ENCODE measurements at places on chromosomes 2 and 18.

- DNase-seq: no peak
Measured at GRCh38 chr2:84071050-84071449, 388.0 kb downstream of the SUCLG1 start.

GRCh38 chr18:21327101-21327500 is 85.1 kb downstream of the GREB1L start:
- no peak for DNase-seq

GRCh38 chr2:149625671-149626070 is 38.1 kb upstream of the MMADHC start:
- no peak for DNase-seq

DNA sequence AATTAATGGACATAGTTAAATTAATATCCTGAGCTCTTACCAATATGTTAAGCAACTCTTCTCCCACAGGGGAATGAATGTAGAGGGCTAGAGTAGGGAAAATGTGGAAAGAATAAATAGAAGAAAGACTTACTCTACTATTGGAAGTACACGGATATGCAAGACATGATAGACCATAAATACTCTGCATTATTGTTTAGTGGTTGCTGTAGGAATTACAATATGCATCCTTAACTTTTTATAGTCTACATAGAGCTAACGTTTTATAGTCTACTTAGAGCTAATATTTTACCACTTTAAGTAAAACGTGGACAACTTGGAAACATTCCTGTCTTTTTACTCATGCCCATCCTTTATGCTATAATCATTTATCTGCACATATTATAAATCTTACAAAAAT is 163.8 kb upstream of the GALNT5 start:
- no peak for DNase-seq

- DNase-seq: no peak
Measured at GRCh38 chr2:138853761-138854160, 73.6 kb upstream of the NXPH2 start.

- peak; percentile 41 for DNase-seq
Measured at GRCh38 chr18:49630246-49630699, 68.4 kb downstream of the LIPG start.

Data from mesenchymal stem cell (in vitro differentiated cells and primary cell).